NCI-H1092 (cell line): ENCODE measurements at places on chromosomes 5 and 9.
A peak's percentile ranks its signal among the peaks of the same experiment; 100 is the strongest.

- no peak for DNase-seq
These were observed 260.9 kb downstream of the SH3GL2 start for GRCh38 chr9:17839776-17840175.

DNA sequence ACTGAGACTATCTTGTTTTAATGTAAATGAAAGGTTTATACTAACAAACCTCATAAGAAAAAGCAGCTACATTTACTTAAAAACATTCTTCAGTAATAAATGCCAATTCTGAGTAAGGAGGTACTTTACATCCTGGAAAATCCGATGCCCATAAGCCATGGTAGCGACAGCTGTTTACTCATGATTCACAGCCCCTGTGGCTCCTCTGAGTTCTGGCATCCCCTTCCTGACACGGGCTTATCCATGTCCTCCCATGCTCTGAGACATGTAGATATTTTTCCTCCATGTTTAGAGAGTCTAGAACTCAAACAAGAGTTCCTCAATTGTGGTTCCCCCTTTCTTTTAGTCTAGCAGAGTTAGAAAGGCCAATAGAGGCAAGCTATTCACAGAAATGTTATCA lies 63.1 kb upstream of the DEPDC1B start:
- no peak for DNase-seq

DNA sequence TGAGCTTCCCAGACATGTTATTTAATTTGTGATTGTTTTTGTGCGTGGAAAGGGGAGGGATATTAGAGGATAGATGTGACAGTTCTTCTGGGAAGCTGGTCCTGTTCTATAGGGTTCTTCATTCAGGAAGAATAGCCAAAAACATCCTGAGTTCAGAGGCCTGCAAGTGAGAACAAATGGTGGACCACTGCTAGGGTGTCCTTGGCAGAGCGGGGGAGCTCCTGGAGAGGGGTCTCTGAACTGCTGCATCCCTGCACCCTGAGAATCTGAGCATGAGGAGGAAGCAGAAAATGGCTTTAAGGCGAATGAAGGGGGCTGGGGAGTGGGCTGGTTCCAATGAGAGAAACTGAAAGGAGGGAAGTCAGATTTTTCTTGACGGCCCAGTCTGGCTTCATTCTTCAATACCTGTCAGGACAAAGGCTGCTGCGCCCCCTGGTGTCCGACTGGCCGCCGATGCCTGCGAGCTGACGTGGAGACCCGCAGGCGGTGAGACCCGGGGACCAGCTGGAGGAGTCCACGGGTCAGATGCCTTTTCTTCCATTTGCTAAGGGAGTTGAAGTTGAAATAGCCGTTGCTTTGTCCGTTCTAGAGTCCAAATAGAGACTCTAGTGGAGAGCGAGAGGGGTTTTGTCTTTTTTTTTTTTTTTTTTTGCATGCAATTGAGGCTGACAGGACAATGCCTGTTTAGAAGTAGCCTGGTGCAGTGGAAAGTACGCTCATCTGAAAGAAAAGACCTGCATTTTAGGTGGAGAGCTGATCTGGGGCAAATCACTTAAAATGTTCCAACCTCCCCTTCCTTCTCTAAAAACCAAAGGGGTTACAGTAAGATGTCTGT lies 39.5 kb upstream of the NFIB start:
- DNase-seq = peak; percentile 87

GRCh38 chr5:36070687-36071571 lies 4.2 kb upstream of the UGT3A2 start:
- DNase-seq = no peak

DNA sequence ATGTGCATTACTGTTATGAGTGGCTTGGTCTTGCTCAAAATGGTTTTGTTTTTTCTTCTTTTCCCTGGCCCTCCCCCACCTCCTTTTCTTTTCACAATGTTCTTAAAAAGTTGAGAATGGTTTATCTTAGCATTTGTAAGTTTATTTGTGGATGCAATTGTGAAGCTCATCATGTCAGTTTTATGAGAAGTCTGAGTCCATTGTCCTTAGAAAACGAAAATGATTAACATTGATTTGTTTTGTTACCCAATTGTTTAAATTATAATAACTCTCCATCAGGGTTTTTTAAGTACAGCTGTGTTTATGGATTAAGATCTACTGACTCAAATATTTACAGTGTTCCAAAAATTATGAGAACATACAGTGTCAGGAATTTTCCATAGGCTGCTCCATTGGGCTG lies 511.3 kb upstream of the PAPPA start:
- no peak for DNase-seq

DNA sequence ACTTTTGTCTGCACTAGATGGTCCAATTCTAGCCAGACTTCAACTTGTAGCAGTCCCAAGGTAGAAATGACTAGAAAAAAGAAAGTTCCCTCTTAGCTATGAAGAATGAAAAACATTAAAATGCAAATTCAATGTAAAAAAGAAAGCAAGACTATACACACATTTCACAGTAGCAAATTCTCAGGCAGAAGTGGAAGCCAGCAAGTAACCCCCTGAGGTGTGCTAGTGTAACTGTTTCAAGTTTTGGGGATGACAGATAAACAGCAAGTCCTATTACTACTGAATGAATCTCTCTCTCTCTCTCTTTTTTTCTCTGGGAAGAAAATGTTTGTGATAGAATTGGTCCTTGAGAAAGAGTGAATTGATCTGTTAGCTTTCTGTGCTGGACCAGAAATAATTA lies 185.6 kb downstream of the EFNA5 start:
- no peak for DNase-seq
